Stimulated activated CD4-positive, alpha-beta T cell treated with anti-CD3 and anti-CD28 coated beads, Interleukin-4, amount 100 ng/mL, for 24 hours (primary cell): ENCODE measurements at places on chromosomes 5 and 9.

DNA sequence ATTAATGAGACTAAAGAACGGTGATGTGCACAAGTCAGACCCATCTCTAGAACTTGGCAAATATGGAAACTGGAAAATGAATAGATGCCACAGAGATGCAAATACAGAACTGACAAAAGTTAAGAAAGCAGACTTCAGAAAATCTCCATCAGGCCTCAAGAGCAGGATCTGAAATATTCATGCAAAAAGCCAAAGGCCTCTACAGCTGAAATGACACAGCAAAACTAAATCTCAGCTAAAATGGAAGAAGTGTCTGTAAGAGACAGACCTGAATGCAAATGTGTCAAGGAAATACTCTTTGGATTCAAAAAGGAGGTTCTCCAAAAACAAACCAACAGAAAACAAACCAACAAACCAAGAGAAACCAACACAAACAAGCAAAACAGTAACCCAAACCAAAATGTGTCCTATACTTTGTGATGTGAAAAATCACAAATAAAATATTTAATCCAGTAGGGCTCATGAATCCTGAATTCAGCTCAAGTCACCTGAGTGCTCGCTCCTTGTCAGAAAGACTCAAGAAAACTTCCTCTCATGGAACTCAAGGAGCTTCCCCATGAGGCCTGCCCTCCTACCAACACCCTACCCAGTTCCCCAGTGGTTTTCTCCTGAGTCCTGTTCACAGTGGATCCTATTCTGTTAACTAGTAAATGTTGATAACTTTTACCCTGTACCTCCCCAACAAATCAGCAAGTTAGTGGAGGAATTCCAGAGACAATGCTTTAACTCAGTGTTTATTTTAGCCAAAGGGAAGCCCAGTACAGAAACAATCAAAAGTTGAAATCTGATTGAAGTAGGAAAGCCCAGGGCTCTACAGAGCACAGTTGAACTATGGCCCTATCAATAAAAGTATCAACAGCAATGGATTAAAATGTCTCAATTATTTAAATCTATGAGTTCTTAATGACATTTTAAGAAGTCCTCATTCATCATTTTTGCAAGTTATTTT lies 14.6 kb downstream of the MRPS27 start:
- DNase-seq = no peak

DNA sequence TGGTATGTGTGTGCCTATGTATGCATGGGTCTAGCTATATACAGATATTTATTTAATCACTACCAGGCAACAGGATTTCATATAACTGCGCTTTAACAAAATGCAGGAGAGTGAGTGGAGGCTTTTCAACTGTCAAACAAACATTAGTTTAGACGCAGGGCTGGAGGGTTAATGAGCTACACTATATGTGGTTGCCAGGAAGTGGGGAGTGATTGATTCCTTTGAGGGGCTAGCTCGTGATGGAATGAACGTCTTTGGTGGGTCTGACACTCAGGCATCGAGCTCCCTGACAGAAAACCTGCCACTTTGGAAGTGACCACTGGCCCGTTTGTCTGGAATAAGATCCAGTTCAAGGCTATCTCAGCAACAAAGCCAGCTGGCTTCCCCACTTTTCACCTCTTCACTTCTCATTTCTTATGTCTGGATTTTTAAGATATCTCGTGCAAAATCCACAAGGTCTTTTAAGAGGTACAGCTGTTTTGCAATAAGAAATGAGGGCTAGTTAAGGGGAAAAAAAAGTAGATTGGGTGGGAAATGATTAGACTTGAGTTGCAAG lies 78.0 kb downstream of the CFAP77 start:
- DNase-seq = no peak

DNA sequence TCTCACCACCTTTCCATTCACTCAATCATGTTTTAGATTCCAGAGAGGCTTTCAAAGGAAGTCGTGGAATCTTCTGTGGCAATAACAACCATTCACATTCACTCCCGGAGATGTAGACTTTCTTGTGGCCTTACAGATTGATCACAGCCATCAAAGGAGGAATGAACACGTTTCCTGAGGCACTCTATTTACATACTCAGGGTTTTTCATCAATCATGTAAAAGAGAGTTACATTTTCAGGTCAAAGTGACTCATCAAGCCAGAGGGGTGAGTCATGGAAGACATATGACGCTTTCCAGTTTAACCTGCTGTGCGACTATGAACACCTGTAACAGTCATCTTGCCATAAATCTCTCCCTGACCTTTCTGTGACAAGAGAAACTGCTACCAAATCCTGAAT lies 39.3 kb upstream of the RAD23B start:
- DNase-seq = peak; percentile 64

DNA sequence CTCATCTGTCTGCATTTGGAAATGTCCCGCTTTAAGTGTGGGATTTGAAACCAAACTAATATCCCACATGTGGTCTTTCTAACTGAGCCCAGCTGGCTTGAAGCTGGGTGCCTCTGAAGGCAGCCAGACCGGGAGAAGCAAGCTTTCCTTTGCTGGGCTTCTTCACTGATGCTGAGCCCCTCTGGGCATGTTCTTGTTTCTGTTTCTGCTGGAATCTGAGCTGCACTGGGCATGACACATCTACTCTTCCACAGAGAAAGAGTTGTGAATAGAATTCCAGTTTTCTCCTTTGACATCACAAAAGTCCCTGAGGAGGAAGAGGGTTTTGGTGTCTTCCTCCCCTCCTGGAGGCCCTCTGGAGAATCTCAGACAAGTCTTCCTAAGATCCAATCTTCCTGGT lies 179.5 kb downstream of the ATP10B start:
- no peak for DNase-seq

GRCh38 chr5:41716382-41716781 lies 153.8 kb downstream of the OXCT1 start:
- no peak for DNase-seq

DNA sequence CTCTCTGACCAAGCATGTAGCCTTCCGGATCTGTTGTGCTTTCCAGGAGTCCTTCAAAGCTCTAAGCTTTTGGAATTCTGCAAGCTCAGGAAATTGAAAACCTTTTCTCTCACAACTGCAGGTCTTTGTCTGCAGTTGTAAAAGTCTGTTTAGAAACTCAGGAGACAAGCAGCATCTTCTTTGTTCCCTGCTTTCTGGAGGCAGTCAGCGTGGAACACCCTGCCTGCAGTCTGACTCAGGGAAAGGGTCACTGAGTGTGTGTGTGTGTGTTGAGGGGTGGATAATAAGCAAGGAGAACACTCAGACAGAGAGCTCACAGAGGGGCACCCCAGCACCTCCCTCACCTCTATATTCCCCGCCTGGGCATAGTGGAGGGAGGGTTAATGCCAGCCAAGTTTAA lies 29.1 kb downstream of the KCNIP1 start:
- no peak for DNase-seq
